ENCODE measurements at places on chromosomes 2 and 18.

DNA sequence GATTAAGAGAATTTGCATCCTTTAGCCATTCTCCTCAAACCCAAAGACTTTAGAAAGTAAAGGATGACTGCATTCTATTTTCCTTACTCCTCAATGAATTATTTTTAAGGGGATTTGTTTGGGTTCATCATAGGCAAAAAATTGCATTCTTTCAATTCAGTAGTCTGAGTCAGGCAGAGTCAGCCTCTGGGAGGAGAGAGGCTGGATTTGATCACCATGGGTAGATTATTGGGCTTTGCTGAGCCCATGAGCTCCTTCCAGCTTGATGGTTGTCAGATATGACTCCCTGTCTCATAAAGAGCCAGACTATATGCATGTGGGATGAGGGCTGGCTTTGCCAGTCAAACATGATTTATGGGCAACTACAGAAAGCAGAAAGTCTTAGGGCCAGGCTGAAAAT is 101.2 kb downstream of the KCNS3 start:
- DNase-seq, result no peak

GRCh38 chr18:54848121-54848520 is 19.8 kb downstream of the RAB27B start:
- DNase-seq, result no peak

DNA sequence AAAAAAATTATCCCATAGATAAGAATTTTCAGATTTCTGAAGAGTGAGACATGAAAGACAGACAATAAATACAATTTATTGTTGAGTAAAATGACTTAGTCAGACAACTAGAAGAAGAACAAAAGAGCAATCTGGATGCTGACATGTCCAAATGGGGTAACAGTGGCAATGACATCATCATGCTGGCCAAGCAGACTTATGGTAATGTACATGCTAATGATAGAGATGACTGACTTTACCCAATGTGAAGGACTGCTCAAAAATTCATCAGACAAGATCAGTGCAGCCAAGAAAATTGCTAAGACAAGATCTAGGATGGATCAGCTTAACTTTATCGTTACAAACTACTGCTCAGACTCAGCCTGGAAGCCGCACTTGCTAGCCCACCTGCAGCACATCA is 70.5 kb upstream of the SRD5A2 start:
- DNase-seq, result no peak

- no peak for DNase-seq
Observed at GRCh38 chr2:96878796-96879544, 9.1 kb upstream of the SEMA4C start.

DNA sequence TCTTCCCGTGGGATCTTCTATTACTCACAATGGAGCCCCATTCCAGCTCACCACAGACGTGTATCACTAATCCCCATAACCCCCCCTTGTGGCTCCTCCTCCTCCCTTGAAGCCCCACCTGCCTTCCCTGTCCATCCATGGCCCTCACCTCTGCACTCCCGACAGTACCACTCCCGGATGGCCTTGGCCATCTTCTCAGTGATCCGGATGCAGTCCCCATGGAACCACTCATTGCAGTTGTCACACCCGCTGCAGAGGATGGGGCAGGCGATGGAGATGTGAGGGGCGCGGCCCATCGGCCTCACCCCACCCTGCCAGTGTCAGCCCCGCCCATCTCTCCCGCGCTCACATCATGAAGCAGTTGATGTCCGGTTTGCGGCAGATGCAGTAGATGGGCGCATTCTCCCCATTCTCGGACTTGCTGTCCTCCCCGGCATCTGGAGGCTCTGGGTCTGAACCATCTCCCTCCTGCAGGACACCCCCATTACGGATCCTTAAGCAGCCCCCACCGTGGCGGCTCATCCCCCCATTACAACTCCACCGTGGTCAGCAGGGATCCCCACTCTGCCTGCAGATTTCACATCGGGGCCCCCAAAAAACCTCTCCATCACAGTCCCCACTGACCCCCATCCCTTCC is 983 bp downstream of the CXXC1 start:
- DNase-seq, result no peak

DNA sequence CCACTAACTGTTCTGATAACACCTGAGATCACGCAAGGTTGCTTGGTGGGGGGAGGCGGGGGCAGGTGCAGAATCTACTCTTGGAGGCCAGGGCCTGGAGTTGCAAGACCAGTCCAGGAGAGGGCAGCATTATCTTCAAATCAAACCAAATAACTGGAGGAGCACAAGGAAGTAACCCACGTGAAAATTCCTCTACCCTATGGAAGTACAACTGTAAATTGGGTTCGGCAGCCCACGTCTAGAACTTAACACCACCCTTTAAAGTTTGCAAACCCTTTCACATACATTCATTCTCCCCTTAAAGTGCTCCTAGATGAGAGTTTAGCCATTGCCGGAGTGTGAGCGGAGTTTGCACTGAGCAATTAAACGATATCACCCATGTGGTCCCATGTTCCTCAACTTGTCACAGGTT is 19.6 kb upstream of the CXCR1 start:
- DNase-seq, result peak; percentile 64

- no peak for DNase-seq
Observed at GRCh38 chr18:22432657-22433137, 15.0 kb upstream of the CTAGE1 start.

DNA sequence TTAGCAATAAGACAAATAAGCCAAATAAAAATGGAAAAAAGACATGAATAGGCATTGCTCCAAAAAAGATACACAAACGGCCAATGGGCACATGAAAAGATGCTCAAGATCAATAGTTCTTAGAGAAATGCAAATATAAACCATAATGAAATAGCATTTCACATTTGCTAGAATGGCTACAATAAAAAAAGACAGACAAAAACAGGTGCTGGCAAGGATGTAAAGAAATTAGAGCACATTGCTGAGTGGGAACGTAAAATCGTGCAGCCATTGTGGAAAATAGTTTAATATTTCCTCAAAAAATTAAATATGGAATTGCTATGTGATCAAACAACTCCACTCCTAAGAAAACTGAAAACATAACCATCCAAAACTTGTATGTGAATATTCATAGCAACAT is 160.0 kb upstream of the SPATS2L start:
- DNase-seq, result no peak

GRCh38 chr2:39546937-39547336 is 109.9 kb upstream of the MAP4K3 start:
- DNase-seq, result no peak

DNA sequence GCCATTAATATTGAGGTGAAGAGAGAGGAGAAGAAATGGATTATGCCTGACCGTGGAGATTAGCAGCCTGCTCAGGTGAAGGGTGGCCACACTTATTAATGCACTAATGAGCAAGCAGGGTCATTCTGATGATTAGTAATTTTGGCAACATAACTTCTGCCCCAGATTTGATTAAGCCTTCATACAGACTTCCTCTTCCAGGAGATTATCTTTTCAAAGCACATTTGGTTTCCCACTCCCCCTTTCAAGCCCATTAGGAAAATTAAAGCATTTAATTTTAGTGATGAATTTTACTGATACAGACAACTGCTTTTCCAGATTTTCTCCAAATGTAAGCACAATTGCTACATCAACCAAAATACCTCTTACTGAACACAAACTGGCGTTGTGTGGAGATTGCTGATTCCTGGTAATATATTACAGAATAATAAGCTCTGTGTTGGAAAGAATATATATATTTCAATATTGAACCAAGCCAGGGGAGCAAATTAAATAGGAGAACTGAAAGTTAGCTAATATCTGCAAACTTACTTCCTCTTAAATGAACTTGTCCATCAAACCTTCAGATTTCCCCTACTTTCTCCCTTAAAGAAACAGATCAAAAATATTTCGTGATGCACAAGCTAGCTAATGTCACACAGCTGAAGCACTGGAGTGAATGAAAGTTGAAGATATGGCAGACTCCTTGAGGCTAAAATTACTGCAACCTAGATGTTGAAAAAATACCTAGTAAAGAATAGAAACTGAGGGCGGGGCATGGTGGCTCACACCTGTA is 140.8 kb downstream of the FAM210A start:
- no peak for DNase-seq

- no peak for DNase-seq
Observed at GRCh38 chr2:88856409-88857135, 165.1 kb downstream of the RPIA start.

GRCh38 chr2:148640767-148641166 is 3.8 kb upstream of the EPC2 start:
- no peak for DNase-seq

- peak; percentile 41 for DNase-seq
Observed at GRCh38 chr2:199458009-199458805, 468 bp upstream of the SATB2 start.
